ENCODE measurements at places on chromosomes 3 and 15. TPM values are rescaled to one million over a fixed set of nuclear protein-coding genes. Genes with fewer than 3 reads are reported as not detected.

The IL16 gene
- total RNA-seq, result 29.6 TPM

The CD96 gene
- total RNA-seq, result not detected

The LTK gene
- total RNA-seq, result 25.7 TPM

- DNase-seq, result no peak
These were observed 20.1 kb downstream of the FAM43A start for GRCh38 chr3:194705761-194706160.

GRCh38 chr15:31347067-31347975, 20.7 kb downstream of the KLF13 start:
- no peak for DNase-seq

GRCh38 chr3:68972358-68972979, 40.1 kb upstream of the TAFA4 start:
- peak; percentile 85 for DNase-seq

- no peak for DNase-seq
These were observed 26.4 kb upstream of the KLF13 start for GRCh38 chr15:31300208-31300661.

DNA sequence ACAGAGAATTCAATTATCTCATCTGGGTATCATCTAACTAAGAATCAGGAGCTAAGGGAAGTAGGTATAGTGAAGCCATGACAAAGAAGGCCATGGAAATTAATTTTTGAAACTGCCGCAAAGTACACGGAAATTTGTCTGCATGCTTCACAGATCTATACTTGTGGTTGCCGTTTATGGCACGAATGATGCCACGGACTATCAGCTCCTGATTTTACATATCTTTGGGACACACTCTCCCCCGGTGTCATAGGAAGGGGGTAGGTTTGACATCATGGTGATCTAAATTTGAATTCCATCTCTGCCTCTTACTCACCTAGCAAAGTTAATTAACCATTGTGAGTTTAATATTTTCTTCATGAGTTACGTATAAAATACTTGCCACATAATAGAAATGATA, 14.0 kb downstream of the ARPP21 start:
- DNase-seq, result no peak

DNA sequence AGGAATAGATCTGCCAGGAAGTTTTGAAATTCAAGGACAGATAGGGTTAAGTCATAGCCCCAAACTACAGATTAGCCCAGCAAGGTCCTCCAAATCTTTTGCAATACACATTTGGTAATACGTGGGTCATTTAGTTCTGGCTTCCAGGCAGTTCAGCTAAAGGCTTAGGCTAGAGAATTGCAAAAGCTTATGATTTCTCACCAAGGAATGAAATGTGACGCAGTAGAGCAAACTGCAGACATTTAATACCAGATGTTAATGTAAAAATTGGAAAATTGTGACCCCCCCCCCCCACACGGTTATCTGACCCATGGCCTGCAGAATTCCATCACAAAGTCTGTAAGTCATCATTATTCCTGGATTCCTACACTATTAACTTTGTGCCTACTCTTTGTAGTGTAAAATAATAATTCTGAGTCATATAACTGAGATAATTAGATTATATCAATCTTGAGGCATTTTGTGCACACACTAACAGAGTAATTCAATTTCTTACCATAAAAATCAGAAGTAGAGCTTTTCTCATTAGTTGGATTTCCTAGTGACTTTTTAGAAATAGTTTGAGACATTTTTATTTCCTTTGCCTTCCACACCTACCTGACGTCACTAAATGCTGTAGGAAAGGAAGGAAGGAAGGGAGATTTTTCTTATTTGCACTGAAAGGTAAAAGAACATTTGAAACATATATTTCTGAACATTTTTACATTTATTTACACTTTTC, 235.2 kb downstream of the DTWD1 start:
- DNase-seq, result no peak

- DNase-seq, result no peak
These were observed 137.4 kb upstream of the UMPS start for GRCh38 chr3:124592658-124593441.
